HCT116 (cell line): ENCODE measurements at places on chromosomes 5 and 9.

DNA sequence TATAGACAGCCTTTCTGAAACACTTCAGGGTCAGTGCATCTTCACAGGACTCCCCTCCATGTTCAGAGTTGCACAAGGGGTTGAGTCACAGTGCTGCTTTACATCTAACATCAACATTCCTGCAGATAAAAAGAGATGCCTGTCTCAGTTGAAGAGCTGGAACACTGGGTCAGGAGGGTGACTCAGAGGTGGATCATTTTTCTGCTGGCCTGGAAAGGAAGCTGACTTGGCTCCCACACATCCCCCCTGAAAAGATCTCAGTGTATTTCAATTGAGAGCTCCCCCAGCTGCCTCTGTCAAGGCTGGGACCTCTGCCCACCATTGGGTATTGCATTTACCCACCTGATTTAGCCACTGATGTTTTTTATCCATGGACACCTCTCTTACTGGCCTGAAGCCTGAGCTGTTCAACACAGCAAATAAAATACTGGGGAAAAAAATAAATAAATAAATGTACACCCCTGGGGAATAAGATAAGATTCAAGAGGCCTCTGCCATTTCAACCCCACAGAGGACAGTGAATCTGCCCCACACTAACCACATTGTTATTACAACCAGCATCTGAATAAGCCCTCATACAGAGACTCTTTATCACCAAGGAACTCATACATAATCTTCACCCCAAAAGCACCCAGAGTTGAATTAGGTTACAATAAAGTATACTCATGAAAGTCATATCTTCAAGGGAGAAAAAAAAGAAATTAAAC lies 716.4 kb downstream of the SEMA5A start:
- no peak for DNase-seq

- no peak for DNase-seq
Measured at GRCh38 chr9:136243631-136244030, 2.0 kb downstream of the QSOX2 start.

DNA sequence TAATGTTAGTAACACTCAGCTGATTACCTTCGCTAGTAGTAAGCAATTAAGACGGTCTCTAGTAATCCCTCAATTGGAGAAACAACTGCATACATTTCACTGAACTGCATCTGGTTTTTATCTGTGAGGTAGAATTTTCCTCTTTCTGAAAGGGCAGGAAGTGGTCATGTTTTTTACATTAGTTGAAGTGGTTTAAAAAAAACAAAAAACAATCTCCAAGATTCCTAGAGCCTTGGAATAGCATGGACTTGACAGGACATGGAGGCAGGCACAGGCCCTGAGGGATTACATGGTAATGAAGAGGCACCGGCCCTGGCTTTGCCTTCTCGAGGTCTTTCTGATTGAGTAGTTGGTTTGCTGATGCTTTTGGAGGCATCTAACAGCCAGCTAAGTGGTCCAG lies 25.8 kb downstream of the THBS4 start:
- DNase-seq = no peak

DNA sequence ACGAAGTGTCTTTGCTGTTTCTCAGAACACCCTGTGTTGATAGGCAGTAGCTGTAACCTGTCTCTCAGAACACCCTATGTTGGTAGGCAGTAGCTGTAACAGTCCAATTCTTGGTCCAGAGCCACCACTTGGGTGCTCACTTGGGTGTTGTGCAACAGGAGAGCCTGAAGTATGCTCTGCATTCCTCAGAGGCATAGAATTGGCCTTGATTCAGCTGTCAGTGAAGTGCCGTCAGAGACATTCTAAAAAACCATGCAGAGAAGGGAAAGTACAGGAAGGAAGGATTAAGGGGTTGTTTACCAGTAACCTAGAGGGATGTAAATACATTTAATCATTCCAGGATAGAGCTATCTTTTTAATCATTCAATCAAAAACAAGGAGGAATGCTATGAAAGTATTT lies 231.2 kb downstream of the ARRDC3 start:
- DNase-seq = no peak

GRCh38 chr5:124192716-124193115 lies 553.7 kb downstream of the ZNF608 start:
- no peak for DNase-seq

DNA sequence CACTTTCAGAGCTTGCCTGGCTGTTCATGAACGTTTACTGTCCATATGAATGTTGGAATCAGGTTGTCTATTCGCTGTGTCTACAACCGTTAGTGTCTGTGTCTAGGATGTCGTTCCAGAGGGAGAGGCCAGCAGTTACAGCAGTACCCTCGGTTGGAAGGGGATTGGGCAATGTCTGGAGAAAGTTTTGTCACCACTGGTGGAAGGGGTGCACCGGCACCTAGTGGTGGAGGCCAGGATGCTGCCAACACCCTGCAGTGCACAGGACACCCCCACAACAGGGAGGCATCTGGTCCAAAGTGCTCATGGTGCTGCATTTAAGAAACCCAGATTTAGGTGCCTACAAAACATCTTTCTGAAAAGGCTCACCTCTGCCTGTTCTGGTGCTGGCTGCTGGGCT lies 220.7 kb downstream of the FANCC start:
- DNase-seq = no peak

- DNase-seq = no peak
Measured at GRCh38 chr5:43396762-43397304, 15.4 kb downstream of the CCL28 start.

DNA sequence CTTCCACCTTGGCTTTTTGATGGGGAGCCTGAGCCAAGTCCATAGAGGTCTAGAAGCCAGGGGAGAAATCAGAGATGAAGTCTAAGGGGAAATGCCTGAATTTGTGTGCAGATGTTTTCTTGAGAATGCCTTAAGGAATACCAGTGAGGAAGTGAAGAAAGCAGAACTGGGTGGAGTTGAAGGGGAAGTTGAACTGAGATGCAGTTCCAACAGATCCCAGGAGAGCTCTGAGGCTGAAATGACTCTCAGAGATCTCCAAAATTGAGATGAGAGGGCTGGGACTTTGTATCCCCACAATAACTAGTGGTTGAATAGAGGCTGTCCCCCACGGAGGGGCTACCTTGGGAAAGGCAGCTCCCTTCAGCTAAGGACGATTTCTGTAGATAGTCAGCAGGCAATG lies 197.1 kb downstream of the ZNF462 start:
- DNase-seq = no peak
